Endothelial cell of umbilical vein (primary cell): ENCODE measurements at places on chromosomes 7 and 10. TPM values are rescaled to one million over a fixed set of nuclear protein-coding genes. Genes with fewer than 3 reads are reported as not detected.

The EPO gene
- not detected in 2 replicates for polyA plus RNA-seq

DNA sequence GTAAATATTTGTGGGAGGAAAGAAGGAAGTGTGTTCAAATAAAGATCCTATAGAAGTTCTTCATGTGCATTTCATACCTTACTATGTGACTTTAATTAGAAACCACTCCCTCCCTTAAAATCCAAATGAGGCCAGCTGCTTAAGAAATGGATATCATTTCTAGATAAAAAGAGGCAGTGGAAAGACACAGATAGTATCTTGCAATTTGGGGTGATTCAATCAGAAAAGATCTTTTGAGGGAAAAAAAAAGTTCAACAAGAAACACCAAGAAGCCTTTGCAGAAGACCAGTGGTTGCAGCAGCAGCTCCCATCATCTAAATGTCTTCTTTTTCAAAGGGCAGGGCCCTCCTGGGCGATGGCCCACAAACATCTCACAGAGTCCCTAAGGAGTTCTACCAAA is 200.1 kb downstream of the LRRN3 start:
- no peaks in the 10 kb centered on the region for H3K36me3 ChIP-seq
- no peak for DNase-seq
- no peaks in the 10 kb centered on the region for H3K27me3 ChIP-seq
- no peak overlapping the region for H3K27ac ChIP-seq
- H3K4me1 ChIP-seq = no peaks in the 10 kb centered on the region

The CNNM1 gene
- polyA plus RNA-seq = not detected in 2 replicates

The ZNF853 gene
- polyA plus RNA-seq = 0.47 and 0.49 TPM in 2 replicates

- DNase-seq = no peak
- H3K27ac ChIP-seq = no peak overlapping the region
- H3K4me1 ChIP-seq = no peaks in the 10 kb centered on the region
- no peaks in the 10 kb centered on the region for H3K36me3 ChIP-seq
- H3K4me3 ChIP-seq = no peak overlapping the region
Measured at GRCh38 chr7:155489862-155490696, 32.1 kb downstream of the EN2 start.

DNA sequence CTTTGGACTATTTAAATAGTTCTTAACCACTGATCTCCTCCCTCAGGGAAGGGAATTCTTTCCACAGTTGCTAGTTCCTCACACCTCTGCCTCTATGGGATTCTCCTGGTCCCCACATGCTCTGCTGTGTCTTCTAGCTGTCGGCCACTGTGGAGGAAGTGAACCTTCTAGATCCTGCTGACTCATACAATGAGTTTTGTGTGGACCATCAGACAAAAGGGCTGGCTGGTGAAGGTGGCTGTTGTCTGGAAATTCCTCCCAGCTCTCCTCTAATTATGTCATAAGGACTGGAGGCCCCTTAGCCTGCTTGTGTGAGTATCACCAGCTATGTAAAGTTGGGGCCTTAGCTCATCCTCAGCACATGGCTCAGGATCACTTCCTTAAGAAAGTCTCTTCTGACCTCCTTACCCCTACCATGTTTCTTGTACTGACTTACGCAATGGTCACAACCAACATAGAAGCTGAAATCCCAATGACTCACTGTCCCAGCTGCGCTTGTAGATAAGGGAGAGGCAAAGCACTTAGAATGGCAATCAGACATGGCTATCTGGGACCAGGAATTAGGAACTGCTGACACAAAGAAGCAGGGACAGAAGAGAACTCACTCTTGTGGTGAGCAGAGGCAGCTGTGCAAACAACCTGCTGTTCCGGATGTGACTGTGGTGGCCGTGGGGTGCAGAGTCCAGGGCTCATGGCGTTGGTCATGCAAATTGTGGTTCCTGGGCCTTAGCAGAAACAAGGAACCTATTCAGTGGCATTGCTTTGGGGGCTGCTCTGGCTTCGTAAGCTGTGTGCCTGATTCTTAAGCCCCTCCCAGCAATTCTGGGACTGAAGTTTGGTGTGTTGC is 2.5 kb upstream of the MACC1 start:
- peak overlapping the region; percentile 83 for H3K27ac ChIP-seq
- no peaks in the 10 kb centered on the region for H3K36me3 ChIP-seq
- peaks cover 21% of the 10 kb centered on the region for H3K4me1 ChIP-seq
- no peaks in the 10 kb centered on the region for H3K27me3 ChIP-seq
- DNase-seq = peak; percentile 95
- H3K4me3 ChIP-seq = no peak overlapping the region

DNA sequence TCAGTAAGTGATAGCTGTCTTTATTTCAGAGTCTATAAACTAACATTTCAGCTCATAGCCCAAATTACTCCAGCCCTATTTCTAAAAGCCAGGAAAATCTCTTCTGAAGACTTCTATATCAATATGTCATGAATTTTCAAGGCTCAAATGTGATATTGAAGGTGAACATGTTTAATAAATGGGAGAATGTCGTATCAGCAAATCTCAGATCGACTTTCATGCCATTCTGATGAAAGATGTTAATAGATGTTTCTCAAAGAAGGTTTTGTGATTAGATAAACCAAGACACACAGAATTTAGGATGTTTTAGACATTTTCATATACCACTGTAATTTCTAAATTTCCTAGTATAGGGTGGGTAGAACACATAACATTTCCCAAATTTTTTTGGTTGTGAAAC is 380.6 kb downstream of the ARL4A start:
- no peak overlapping the region for H3K27ac ChIP-seq
- no peaks in the 10 kb centered on the region for H3K27me3 ChIP-seq
- H3K4me1 ChIP-seq = no peaks in the 10 kb centered on the region
- no peak overlapping the region for H3K4me3 ChIP-seq
- DNase-seq = no peak
- H3K36me3 ChIP-seq = no peaks in the 10 kb centered on the region

The PAX2 gene
- polyA plus RNA-seq = not detected in 2 replicates

DNA sequence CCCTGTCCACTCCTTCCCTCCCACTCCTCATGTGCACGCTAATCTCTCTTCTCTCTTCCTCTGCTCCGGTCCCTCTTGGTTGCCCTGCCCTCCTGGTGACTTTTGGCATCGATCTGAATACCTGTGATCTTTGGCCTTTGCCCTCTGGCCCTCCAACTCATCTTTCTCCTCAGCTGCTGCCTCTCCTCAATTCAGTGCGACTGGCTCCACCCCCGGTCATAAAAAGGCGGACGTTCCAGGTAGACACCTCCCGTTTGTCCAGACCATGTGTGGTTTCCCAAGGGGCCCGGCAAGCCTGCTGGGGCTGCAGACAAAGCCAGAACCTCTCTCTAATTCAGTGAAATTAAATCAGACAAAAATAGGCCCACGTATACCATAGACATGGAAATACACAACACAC is 96.8 kb downstream of the COL13A1 start:
- no peak overlapping the region for H3K4me3 ChIP-seq
- H3K36me3 ChIP-seq = no peaks in the 10 kb centered on the region
- H3K27ac ChIP-seq = no peak overlapping the region
- H3K4me1 ChIP-seq = peaks cover 11% of the 10 kb centered on the region
- DNase-seq = no peak

GRCh38 chr10:97612386-97612785 is 20.9 kb downstream of the MORN4 start:
- no peaks in the 10 kb centered on the region for H3K36me3 ChIP-seq
- no peak overlapping the region for H3K27ac ChIP-seq
- peak; percentile 71 for DNase-seq
- H3K27me3 ChIP-seq = no peaks in the 10 kb centered on the region
- no peaks in the 10 kb centered on the region for H3K4me1 ChIP-seq
- no peak overlapping the region for H3K4me3 ChIP-seq

The ZNRF2 gene
- 0.96 and 1.4 TPM in 2 replicates for polyA plus RNA-seq

DNA sequence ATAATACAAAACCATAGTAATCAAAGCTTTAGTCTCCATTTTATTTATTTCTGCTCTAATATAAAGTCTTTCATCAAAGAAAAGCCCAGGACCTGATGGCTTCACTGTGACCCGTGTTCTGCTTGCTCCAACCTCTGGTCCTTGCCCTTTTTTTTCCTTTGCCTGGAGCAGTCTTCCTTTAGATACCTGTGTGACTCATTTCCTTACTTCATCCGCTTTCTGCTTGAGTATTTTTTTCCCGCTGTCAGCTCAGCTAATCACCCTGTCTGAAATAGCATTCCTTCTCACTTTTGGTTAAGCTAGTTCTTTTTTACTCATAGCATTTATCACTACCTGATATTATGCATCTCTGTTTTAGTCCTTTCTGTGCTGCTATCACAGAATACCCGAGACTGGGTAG is 194.8 kb downstream of the ABCA13 start:
- DNase-seq = no peak

- H3K4me3 ChIP-seq = no peak overlapping the region
- no peaks in the 10 kb centered on the region for H3K27me3 ChIP-seq
- no peak overlapping the region for H3K27ac ChIP-seq
- no peaks in the 10 kb centered on the region for H3K36me3 ChIP-seq
- H3K4me1 ChIP-seq = no peaks in the 10 kb centered on the region
Measured at GRCh38 chr7:36614959-36615358, 109.3 kb downstream of the AOAH start.

The CXCL12 gene
- 0.35 and 0.56 TPM in 2 replicates for polyA plus RNA-seq

The ELN gene
- polyA plus RNA-seq = 2.6 and 3.1 TPM in 2 replicates

DNA sequence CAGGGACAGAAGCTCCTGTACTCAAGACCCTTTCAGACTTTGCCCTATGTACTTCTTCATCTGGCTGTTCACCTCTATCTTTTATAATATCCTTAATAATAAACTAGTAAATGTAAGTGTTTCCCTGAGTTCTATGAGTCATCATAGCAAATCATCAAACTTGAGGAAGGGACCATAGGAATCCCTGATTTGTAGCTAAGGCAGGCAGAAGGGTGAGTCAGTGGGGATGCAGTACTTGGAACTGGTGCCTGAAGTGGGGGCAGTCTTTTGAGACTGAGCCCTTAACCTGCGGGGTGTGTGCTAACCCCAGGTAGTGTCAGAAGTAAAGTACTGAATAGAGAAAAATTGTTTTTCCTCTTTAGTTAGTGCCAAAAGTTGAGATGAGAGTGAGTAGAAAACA is 6.2 kb upstream of the TMEM243 start:
- H3K4me3 ChIP-seq = no peak overlapping the region
- H3K4me1 ChIP-seq = peaks cover 5% of the 10 kb centered on the region
- peaks cover 31% of the 10 kb centered on the region for H3K27me3 ChIP-seq
- H3K27ac ChIP-seq = no peak overlapping the region
